HFF-Myc (cell line): ENCODE measurements at places on chromosomes 6 and 20.

DNA sequence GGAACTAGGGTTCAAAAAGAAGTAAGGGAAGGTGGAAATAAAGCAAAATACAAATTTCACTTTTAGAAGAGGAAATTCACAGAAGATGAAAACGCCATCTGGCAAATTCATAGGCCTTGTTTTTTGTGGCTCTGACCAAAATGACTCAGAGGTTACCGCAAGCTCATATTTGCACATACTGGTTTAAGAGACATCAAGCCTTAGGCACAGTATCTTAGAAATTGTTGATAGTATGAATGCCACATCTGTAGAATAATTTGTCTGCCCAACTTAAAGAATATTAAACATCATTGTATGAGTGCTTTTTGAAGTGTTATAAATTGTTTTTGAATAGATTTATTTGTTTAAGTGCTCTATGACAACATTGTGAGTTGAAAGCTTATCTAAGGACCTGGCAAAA, 10.6 kb downstream of the TAAR1 start:
- DNase-seq, result peak; percentile 6

DNA sequence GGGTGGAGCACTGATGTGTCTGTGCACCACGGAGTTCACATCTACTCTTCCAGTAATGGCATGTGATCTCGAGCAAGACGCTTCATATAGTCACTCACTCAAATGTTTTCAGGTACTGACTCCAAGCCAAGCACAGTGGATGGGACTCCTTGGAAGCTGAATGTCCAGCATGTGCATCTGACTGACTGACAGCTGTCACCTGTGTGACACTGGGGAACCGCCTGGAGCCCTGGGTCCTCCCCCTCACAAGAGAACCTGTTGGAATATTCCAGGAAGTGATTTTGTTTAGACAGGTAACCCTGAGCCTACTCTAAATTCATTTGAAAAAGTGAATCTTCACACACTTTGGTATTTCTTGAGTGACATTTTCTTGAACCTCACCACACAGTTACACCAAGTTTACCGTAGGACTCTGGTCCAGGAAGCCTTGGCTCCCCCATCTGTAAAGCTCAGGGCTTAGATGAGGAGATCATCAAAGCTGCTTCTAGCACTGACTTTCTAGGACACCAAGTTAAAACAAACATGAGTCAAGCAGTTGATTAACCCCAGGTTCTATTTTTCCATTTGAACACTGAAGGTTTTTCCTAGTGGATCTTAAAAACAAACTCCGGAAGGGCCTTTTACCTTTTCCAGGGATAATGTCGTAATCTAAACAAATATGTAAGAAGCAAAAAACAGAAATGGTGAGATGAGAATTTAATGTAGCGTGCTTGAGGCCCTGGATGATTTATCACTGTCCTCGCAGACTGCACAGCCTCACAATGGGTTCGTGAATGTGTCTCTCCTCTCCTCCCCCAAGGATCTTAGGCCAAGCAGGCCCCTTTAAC, 50.1 kb downstream of the EDN3 start:
- DNase-seq, result no peak

GRCh38 chr20:37372441-37372840, 26.5 kb downstream of the SRC start:
- DNase-seq, result no peak

- peak; percentile 93 for DNase-seq
These were observed 208.7 kb upstream of the PRND start for GRCh38 chr20:4512891-4513550.

DNA sequence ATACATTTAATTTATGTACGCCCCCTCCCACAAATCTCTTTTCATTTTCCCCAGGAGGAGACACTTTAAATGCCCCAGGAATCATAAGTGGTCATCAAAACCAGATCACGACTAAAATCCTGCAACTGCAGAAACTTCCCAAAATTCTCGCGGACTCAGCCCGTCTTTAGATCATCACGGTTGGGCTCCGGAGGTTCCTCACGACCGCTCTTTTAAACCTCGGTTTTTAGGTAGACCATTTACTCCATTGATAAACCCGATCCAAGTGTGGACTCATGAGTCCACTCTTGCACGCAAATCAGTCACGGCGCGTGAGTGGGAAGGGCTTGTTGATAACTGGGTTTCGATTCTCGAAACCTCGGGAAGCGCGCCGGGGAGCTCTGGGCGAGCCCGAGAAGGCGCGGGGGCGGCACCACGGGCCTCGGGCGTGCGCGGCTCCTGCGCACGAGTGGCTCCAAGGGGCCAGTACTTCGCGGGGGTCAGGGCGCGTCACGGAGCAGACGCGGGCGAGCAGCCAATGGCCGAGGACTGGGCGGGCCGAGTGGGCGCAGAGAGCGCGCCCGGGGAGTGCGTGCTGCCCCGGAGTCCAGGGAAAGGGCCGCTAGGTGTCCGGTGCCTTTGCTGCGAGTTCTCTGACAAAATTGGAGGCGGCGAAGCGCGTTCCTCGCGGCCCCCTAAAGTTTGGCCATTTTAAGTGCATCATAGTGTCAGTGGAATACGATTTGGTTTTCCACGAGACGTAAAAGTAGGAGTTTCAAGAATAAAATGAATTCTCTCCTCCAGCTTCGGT, 635 bp upstream of the TENT5A start:
- no peak for DNase-seq

DNA sequence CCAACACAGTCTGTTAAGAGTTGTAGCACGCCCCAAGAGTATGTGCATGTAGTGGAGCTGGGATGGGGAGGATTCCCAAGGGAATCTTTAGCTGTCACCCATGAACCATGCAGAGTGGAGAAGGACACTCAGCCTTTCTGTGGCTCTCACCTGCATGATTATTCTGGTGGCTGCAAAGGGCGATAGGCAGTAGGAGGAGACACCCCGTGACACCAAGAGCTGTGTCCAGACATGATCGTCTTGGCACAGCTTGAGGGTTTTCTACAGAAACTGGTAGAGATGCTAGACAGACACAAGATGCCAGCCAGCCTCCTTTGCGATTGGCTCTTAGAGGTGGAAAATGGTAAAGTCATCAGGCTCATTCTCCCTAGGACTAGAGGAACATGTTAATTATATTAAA, 3.1 kb upstream of the CSE1L start:
- no peak for DNase-seq

- DNase-seq, result no peak
These were observed 104.3 kb downstream of the FARS2 start for GRCh38 chr6:5365436-5366195.

DNA sequence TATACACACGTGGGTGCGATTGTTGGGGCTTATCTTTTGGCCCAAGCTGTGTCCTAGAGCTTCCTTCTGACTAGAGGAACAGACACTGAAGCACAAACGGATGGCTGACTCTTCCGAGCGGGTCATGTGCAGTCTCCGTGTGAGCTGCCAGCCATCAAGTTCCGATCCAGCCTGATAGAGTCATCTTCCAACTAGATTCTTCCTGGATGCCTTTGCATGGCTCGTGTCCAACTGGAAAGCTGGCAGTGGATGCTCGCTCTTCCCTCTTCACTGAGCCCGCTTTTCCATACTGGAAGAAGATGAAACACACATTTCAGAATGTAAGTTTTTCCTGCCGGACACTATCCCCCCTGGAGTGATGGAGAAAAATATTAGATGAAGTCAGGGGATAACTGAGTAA, 148.1 kb downstream of the SCML4 start:
- no peak for DNase-seq

- no peak for DNase-seq
These were observed 7.2 kb downstream of the GTF3C6 start for GRCh38 chr6:110965629-110966229.

DNA sequence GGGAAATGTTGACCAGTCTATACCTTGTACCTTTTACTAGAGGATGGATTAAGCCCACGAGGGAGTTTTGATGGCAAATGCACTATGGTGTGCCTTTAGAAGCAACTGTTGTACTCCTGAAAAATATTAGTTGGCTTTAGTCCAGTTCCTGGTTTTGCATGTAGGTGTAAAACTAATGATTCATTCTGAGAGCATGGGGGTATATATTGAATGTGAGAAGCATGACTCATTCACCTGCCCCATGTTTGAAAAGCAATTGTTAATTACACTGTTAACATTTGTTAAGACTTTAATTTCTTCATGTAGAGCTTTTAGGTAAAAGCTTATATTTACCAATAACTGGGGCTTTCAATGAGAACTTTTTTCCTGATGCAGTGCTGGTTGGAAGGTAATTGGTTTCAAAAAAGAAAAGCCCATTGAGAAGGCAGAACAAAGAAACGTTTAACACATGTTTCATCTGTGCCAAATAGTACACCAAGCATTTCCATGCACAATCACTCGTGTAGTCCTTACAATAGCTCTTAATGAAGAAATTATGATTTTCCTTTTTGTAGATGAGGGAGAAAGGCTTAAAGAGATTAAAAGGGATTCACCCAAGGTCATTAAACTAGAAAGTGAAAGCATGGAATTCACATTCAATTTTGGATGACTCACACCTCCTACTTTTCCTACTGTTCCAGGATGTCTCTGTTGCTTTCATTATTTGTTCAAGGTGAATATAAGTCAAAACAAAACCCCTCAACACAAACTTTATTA, 134.1 kb downstream of the CCDC170 start:
- no peak for DNase-seq

DNA sequence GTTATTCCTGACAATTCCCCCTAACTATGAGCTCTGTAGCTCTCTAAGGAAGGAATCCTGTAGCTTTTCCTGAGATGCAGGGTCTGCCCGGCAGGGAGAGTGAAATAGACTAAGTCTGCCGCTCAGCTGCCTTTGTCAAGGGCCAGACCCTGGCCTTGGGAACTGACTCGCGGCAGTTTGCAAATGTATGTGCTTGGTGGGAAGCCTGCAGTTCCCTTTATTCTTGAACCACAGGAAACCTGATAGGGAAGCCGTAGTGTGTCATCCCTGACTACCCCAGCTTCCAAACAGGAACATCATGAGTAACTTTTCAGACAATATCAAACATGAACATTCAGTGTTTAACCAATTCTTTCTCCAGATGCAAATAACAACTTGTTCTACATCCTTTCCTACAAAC, 78.7 kb upstream of the IFNGR1 start:
- no peak for DNase-seq

- peak; percentile 33 for DNase-seq
These were observed 126.7 kb downstream of the UNC5CL start for GRCh38 chr6:40912158-40912946.

DNA sequence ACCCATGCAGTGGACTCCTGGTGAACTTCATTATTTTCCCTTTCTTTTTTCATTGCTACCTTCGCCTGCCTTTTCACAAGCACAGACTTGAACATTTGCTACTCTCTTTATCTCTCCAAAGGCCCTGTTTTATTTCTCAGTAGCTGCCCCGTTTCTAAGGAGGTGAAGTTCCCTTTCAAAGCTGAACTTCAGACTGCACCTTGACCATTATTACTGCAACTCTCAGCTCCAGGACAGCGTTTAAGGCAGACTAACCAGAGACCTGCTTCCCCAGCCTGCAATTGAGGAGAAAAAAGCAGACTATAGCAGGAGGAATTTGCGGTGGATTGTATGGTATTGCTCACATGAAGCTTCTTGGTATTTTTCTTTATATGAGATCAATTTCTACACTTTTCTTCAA, 460.7 kb downstream of the CBLN4 start:
- no peak for DNase-seq

- no peak for DNase-seq
These were observed 182.1 kb downstream of the UTRN start for GRCh38 chr6:144467172-144467762.

GRCh38 chr6:164897523-164898235, 411.7 kb downstream of the C6orf118 start:
- no peak for DNase-seq

GRCh38 chr6:168054765-168055560, 24.0 kb downstream of the FRMD1 start:
- DNase-seq, result no peak

DNA sequence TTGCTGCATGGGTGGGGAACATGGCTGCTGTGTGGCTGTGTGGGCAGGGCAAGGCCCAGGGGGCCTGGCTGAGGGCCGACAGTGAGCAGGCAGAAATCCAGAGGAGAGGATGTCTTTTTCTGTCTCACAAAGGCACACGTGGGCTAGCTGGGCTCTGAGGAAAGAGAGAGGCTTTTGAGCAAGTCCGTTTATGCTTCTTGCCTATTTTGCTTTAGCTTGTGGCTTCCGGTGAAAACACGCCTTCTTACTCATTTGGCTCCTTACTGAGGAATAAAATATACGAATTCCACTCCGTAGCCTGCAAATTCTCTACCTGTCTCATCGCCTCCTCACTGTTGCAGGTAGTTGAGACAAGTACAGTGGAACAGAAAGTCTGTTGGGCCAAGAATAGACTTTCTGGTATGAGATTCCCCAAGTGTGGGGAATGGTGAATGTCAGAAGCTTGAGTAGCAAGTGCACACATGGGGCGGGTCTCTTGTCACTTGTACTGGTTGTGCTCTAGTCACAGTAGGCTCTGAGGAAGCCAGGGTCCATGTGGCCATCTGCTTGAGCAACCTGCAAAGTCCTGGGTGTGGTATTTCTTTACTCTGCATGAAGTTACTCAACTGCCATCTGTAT, 28.4 kb downstream of the WRNIP1 start:
- DNase-seq, result no peak

- no peak for DNase-seq
These were observed 226.9 kb downstream of the DLL1 start for GRCh38 chr6:170063851-170064602.

DNA sequence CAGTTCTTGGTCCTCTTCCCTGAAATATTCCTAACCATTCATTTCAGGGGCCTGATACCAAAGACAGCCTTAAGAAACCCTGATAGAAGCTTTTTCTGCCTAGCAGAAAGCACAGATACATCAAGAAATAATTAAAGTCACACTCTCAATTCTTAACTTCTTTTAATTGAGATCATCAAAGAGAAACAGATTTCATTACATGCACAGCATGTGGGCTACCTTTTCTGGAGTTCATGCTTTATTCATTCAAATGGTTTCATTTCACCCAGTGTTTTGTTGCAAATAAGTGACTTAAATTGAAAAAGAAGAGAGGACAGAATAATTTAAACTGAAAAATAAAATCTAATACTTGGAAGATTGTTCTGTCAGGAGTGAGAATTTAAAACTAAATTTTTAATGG, 192.6 kb upstream of the GGTLC1 start:
- no peak for DNase-seq
